ENCODE measurements at places on chromosomes 2 and 18. TPM values are rescaled to one million over a fixed set of nuclear protein-coding genes. Genes with fewer than 3 reads are reported as not detected.

GRCh38 chr18:67525328-67526099 is 9.0 kb upstream of the DSEL start:
- DNase-seq, result peak; percentile 76

NETO1 gene
- total RNA-seq, result 2.0 TPM

DNA sequence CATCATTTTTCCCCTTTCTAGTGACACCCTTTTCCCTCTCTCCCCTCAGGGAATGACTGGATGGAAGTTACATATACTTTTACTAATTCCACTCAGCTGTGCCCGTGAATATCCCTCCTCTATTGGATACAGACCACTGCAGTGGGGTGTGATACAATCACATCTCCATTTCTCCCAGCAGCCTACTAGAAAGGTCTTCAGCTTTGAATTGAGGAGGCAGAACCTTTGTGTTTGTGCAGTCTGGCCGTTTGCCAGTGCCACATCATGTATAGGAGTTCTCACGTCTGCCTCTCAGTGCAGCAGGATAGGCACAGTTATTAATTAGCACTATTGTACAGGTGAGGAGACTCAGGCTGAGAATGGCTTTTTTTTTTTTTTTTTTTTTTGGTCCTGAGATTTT is 16.4 kb downstream of the TNFRSF11A start:
- DNase-seq, result no peak

MROH2A gene
- not detected for total RNA-seq
